Esophagus muscularis mucosa (tissue), 4 donors: ENCODE measurements at places on chromosomes 4 and X. TPM values are rescaled to one million over a fixed set of nuclear protein-coding genes. Genes with fewer than 3 reads are reported as not detected.

DNA sequence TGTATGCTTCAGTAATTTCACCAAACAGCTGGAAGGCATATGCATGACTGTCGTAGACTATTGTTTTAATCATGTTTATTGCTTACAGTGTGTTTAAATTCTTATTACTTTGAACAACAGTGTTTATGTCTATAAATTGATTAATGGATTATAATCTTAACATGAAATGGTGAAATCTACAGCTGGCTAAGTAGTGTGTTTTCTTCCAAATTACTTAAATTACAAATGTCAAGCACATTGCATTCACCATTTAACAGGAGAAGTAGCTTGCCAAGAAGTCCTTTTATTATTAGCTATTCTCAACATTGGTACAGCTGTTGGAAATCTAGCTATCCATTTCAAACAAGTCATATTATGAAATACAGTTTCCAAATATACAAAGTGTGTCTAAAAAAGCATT lies 849.3 kb upstream of the PCDH10 start:
- no peak overlapping the region for H3K27ac ChIP-seq
- no peaks in the 10 kb centered on the region for H3K36me3 ChIP-seq
- H3K4me3 ChIP-seq = no peak overlapping the region
- no peaks in the 10 kb centered on the region for H3K27me3 ChIP-seq

DNA sequence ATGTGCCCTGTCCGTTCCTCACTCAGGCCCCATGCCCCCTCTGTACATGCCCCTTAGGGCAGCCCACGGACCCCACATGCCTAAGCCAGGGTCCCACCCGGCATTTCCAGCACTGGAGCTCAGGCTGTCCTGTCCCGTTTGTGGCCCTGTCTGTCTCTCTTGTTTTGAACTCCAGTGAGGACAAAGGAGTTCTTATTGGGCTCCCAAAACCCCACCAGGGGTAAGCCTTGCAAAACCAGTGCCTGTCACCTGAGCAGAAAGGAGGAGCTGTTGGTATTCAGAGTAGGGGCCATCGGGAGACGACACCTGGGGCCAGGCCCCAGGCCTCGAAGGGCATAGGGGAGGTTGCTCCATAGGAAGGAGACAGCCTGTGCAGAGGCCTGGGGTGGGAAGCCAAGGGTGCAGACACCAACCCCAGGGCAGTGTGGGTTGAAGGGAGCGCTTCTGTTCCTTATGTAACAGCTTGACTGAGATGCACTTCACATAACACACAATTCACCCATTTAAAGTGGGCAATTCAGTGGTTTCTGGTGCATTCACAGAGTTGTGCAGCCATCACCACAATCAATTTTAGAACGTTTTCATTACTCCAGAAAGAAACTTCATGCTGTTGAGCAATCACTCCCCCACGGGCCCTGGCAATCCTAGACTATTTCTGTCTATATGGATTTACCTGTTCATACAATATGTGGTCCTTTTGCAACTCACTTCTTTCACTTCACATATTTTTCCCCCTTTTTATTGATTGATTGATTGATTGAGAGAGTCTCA lies 31.7 kb downstream of the MAN2B2 start:
- H3K4me3 ChIP-seq = no peak overlapping the region
- peaks cover 78% of the 10 kb centered on the region for H3K36me3 ChIP-seq
- no peaks in the 10 kb centered on the region for H3K4me1 ChIP-seq
- DNase-seq = no peak
- H3K27me3 ChIP-seq = no peaks in the 10 kb centered on the region
- no peak overlapping the region for H3K27ac ChIP-seq

Gene AKAP4
- total RNA-seq = not detected

GRCh38 chr4:168803732-168804131 lies 206.3 kb downstream of the CBR4 start:
- H3K36me3 ChIP-seq = no peaks in the 10 kb centered on the region
- no peak for DNase-seq
- H3K27ac ChIP-seq = peak overlapping the region; percentile 40
- no peak overlapping the region for H3K4me3 ChIP-seq
- H3K27me3 ChIP-seq = no peaks in the 10 kb centered on the region

- H3K27ac ChIP-seq = no peak overlapping the region
- no peak overlapping the region for H3K4me3 ChIP-seq
Observed at GRCh38 chr4:175997291-175997690, 68.3 kb upstream of the WDR17 start.

Gene HERC6
- 5.2 TPM for total RNA-seq

Gene NPY2R
- total RNA-seq = 0.39 TPM

- no peaks in the 10 kb centered on the region for H3K4me1 ChIP-seq
- H3K27me3 ChIP-seq = no peaks in the 10 kb centered on the region
- no peak for DNase-seq
Observed at GRCh38 chrX:32530802-32531403, 680.4 kb downstream of the DMD start.

Gene GLRB
- total RNA-seq = 1.7 TPM

- peaks cover 32% of the 10 kb centered on the region for H3K4me1 ChIP-seq
- no peak overlapping the region for H3K27ac ChIP-seq
- peak overlapping the region; percentile 46 for H3K4me3 ChIP-seq
- H3K27me3 ChIP-seq = no peaks in the 10 kb centered on the region
- no peaks in the 10 kb centered on the region for H3K36me3 ChIP-seq
Observed at GRCh38 chr4:4387531-4388310, 819 bp downstream of the NSG1 start.

Gene COL4A6
- 186 TPM for total RNA-seq

GRCh38 chrX:24838629-24839028 lies 144.9 kb downstream of the POLA1 start:
- no peak overlapping the region for H3K27ac ChIP-seq
- no peak for DNase-seq
- H3K27me3 ChIP-seq = no peaks in the 10 kb centered on the region
- H3K36me3 ChIP-seq = no peaks in the 10 kb centered on the region
- H3K4me1 ChIP-seq = no peaks in the 10 kb centered on the region
- no peak overlapping the region for H3K4me3 ChIP-seq

Gene SRPX
- 73.2 TPM for total RNA-seq

DNA sequence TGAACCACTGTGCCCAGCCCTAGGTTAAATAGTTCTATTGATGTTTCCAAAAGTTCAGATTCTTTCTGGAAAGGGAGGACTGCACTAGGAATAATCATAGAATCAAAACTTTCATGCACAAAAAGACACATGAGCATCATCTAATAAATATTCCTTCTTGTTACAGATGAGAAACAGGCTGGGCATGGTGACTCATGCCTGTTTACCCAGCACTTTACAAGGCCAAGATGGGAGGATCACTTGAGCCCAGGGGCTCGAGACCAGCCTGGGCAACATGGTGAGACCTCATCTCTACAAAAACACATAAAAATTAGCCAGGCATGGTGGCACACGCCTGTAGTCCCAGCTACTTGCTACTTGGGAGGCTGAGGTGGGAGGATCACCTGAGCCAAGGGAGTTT lies 27.7 kb downstream of the LARP7 start:
- no peak overlapping the region for H3K4me3 ChIP-seq
- no peak for DNase-seq
- H3K4me1 ChIP-seq = no peaks in the 10 kb centered on the region
- H3K27ac ChIP-seq = no peak overlapping the region

GRCh38 chr4:100244347-100244746 lies 54.1 kb upstream of the DDIT4L start:
- no peak overlapping the region for H3K27ac ChIP-seq
- H3K4me1 ChIP-seq = no peaks in the 10 kb centered on the region
- no peak overlapping the region for H3K4me3 ChIP-seq
- no peaks in the 10 kb centered on the region for H3K36me3 ChIP-seq
- no peak for DNase-seq

- no peak overlapping the region for H3K4me3 ChIP-seq
- DNase-seq = no peak
- no peaks in the 10 kb centered on the region for H3K36me3 ChIP-seq
- no peak overlapping the region for H3K27ac ChIP-seq
- no peaks in the 10 kb centered on the region for H3K4me1 ChIP-seq
Observed at GRCh38 chrX:20633451-20633850, 366.7 kb upstream of the RPS6KA3 start.
